ENCODE measurements at places on chromosomes 16 and 17.

- no peak for DNase-seq
These were observed 41.1 kb downstream of the AHSP start for GRCh38 chr16:31568577-31569359.

GRCh38 chr16:46976550-46976949, 3.1 kb upstream of the DNAJA2 start:
- no peak for DNase-seq

DNA sequence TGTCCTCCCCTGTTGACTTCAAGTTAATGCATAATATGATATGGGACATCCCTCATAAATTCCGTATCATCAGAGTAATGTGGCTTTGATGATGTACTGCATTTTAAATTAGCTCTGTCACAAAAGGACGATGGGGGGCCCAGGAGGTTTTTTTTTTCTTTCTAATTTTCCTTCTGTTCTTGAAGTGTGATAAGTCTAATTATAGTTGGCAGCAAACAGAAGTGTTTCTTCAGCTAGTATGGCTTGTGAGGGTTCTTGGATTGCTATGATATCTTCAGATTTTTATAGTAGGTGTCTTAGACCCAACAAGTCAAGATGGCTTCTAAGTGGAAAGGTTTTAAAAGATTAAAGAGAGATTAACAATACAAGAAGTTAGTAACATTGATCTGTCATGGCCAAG, 796.2 kb upstream of the RBFOX1 start:
- no peak for DNase-seq

- DNase-seq: no peak
These were observed 46.8 kb downstream of the SREBF1 start for GRCh38 chr17:17789828-17790636.

- DNase-seq: no peak
These were observed 55.7 kb downstream of the TAOK1 start for GRCh38 chr17:29445844-29446243.

DNA sequence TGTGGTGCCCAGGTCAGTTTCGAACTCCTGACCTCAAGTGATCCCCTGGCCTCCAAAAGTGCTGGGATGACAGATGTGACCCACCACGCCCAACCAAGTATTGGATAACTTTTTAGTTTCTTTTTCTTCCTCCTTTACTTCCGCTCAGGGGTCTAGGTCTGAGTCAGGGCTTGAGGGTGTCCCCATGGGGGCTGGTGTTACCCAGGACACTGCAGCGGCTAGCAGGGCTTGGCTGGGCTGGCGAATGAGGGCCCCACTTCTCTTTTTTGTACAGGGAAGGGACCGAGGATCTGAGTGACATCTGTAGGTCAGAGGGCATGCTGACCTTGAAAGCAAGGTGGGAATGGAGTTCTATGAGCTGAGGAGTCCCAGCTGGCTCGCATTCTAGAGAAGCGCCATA, 24.9 kb downstream of the RAB11FIP3 start:
- DNase-seq: no peak

DNA sequence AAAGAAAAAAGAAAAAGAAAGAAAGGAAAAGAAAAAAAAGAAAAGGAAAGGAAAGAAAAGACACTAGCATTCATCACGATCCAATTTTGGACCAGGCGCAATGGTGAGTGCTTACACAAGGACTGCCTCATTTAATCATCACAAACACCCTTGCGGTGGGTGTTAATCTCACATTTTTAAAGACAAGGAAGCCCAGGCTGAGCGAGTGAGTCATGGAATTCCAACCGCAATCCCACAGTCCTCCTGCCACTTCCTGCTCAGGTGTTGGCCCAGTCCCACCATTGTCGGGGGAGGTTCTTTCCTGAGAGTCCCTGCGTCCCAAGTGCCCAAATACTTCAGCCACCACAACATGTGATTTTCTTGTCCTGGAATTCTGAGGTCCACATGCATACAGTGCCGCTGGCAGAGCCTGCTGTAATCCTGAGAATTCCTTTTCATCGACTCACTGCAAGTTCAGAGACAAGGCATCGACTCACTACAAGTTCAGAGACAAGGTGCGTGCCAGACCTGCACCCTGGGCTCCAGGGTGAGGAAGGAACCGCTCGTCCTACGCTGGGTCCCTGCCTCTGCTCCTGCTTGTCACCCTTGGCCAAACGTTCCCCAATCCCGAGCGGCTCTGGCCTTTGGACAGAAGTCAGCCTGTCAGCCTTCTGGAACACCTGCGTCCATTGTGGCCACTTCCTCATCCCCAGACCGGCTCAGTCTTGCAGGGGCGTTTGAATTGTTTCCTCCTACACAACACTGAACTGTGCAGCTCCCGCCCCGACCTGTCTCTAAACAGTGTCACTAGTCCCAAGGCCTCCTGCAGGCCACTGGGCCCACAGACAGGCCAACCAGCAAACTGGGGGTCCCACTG, 5.8 kb downstream of the ZG16B start:
- DNase-seq: peak; percentile 93

DNA sequence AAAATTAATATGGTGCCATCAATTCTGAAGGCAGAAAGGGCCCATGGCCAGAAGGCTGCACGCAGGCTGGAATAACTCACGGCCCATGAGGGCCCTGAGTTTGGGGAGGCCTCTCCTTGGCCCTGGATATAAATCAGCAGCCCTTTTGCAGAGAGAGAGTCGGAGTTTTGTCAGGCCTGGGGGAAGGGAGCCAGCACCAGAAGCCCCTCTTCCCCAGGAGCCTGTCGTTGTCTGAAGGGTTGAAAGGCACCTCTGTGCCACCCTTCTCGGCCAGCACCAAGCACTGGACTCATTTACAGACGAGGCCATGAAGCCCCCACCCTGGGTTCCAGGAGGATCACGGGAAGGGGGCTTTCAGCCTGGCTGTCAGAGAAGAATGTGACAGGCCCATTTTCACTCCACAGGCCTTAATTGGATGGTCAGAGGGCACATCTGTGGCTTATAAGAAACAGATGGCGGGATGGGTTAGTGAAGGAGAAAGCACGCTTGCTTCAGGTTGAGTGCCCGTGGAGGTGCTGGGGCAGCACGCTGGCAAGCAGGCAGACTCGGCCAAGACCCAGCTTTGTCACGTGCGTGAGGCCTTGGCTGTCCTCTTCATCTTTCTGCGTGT, 140.6 kb downstream of the CLEC16A start:
- no peak for DNase-seq

DNA sequence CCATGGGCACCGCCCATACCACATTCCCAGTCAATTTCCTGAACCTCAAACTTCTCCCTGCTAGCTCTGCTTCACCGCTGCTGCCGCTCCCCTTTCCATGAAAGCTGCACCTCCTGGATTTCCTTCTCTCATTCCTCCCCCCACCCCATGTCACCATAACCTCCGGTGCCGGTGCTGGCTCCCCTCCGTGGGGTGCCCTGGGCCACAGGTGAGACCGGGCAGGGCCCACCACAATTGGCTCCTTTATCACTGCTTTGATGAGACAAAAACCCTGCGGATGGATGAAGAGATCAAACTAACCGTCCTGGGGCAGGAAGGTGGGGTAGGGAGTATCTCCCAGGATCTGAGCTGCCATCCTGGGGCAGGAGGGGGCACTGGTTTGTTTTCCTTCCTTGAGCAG, 111.3 kb upstream of the LHX1 start:
- DNase-seq: no peak

- DNase-seq: no peak
These were observed 91.2 kb downstream of the IRX5 start for GRCh38 chr16:55021595-55022475.

DNA sequence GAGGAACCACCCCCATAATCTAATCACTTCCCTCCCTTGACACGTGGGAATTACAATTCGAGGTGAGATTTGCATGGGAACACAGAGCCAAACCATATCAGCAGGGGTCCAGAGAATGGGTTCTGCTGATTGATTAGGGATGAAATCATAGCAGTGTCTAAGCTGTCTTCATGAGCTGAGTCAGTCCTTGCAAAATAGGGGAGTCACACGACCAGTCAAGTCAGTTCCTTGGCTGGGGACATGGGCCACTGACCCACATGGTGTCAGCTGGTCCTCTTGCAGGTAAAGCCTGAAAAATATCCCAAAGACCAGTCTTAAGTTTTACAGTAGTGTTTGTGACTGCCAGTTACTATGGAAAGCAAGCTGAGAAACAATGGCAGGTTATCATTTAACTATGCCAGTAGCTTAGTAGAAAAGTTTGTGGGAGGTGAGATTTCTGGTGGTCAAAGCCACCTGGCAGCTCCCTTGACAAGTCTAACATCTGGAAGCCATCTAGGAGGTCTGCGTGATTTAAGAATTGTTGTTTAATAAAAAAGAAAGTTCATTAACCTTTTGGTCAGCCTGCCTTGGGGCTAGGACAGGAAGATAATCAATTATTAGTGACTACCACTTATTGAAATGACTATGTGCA, 15.7 kb upstream of the ATF7IP2 start:
- DNase-seq: no peak

- no peak for DNase-seq
These were observed 25.3 kb downstream of the MBTPS1 start for GRCh38 chr16:84091460-84091859.

GRCh38 chr16:61432421-61432820, 603.8 kb downstream of the CDH8 start:
- DNase-seq: no peak

DNA sequence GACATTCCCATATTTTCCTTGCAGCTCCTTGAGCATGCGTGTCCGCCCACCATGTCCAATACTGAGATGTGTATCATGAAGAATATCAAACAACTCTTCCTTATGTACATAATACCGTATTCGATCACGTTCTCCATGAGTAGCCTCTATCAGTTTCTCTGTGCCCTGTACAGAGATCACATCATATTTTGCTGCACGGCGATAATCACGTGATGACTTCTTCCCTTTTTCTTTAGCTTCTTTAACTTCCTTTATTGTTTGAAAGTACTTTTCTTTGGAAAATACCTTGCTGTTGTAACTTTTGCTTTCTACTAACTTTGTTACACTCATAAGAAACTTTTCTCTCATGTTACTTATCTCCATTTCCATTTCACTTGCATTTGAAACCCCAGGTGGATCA, 6.6 kb downstream of the KRABD2 start:
- DNase-seq: no peak

DNA sequence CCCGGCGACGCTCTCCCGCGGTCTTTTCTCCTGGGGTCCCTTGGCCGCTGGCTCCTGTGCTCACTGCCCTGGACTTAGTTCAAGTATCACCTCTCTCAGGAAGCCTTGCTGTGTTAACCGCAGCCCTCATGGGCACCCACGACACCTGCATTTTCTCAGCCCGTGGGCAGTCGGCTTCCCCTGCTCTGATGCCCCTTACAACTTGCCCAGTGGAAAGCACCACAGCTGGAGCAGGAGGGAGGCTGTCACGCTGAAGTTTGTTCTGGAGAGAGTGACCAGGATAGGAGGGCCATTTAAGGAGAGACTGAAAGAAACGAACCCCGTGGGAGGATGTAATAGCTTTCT, 395 bp downstream of the STXBP4 start:
- DNase-seq: no peak

DNA sequence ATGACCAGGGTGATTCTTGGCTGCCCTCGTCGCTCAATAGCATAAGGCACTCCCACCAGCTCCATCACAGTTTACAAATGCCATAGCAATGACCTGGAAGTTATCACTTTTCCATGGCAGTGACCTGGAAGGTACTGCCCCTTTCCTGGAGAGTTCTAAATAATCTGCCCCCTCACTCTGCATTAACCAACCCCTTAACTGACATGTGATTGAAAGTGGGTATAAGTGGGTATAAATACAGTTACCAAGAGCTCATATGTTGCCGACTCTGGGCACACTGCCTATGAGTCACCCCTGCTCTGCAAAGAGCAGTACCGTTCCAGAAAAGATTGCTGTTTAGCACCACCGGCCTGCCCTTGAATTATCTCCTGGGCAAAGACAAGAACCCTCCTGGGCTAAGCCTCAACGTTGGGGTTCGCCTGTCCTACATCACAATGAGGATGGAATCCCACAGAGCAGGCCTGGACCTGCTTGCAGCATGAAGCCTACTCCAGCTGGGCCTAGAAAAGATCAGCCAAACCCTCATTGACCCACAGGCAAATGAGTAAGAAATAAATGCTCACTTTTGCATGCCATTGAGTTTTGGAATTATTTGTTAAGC, 95.2 kb upstream of the SEC14L1 start:
- no peak for DNase-seq

DNA sequence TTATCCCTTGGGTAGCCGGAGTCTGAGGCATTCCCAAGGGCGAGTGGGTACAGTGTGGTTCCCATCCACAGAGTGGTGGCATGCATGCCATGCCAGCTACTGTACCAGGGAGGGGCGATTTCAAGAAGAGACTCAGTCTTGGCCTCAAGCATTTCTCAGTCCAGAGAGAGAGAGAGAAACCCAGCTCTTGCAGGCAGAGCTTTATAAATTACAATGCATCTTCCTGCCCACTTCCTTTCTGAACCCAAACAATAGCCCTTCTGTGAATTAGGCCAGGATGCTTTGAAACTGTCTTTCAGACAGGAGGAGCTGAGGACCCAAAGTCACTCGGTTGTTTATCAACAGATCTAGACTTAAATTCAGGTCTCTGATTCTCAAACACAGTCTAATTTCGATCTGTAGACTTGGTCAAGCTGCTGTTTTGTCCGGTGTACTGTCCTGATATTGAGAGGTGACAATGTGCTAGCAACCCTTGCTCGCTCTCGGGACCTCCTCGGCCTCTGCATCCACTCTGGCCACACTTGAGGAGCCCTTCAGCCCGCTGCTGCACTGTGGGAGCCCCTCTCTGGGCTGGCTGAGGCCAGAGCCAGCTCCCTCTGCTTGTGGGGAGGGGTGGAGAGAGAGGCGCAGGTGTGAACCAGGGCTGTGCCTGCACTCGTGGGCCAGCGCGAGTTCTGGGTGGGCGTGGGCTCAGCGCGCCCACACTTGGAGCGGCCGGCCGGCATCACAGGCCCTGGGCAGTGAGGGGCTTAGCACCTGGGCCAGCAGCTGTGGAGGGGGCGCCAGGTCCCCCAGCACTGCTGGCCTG, 408.0 kb downstream of the UTP18 start:
- DNase-seq: no peak

- DNase-seq: peak; percentile 75
These were observed 27.2 kb downstream of the CLEC16A start for GRCh38 chr16:10971560-10971961.

GRCh38 chr16:28204204-28204603, 7.6 kb downstream of the XPO6 start:
- DNase-seq: no peak

DNA sequence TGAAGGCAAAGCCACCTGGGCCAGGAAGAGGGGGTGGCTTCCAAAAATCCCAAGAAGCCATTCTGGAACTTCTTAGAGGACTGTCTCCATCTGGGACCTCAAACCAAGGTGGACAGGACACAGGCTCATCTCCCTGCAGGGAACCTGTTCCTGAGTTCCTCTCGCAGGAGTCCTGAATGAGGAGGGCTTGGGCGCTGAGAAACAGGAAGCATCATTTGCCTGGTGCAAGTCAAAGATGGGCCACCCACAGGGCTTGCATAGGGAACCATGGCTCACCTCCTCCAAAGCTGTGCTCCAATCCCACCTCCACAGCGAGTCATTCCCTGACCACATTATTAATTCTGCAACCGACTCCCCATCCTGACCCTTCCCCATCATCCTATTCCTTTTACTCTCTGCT, 55.0 kb upstream of the RPL38 start:
- DNase-seq: no peak

Measured in AG04449 (cell line).